T-helper 1 cell (primary cell): ENCODE measurements at places on chromosomes 5 and 9.
A peak's percentile ranks its signal among the peaks of the same experiment; 100 is the strongest.

DNA sequence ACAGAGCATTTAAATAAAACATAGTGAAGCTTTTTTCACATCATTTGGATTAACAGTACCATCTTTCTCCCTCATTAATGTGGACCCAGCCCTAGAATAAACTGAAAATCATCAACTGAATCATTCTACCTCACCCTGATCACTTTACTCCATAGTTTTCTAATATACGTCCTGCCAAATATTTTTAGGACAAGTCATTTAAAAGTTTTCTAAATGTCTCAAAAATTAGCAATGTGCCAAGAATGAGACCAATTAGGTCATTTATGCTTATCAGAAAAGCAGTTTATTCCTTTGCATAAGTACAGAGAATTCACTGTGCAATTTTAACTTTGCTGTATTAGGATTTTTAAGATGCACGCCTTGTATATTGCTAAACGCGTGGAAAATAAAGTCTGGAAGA is 284.4 kb downstream of the PIK3R1 start:
- no peak for DNase-seq

- DNase-seq = no peak
These were observed 256.8 kb downstream of the GABRG2 start for GRCh38 chr5:162324328-162324727.

DNA sequence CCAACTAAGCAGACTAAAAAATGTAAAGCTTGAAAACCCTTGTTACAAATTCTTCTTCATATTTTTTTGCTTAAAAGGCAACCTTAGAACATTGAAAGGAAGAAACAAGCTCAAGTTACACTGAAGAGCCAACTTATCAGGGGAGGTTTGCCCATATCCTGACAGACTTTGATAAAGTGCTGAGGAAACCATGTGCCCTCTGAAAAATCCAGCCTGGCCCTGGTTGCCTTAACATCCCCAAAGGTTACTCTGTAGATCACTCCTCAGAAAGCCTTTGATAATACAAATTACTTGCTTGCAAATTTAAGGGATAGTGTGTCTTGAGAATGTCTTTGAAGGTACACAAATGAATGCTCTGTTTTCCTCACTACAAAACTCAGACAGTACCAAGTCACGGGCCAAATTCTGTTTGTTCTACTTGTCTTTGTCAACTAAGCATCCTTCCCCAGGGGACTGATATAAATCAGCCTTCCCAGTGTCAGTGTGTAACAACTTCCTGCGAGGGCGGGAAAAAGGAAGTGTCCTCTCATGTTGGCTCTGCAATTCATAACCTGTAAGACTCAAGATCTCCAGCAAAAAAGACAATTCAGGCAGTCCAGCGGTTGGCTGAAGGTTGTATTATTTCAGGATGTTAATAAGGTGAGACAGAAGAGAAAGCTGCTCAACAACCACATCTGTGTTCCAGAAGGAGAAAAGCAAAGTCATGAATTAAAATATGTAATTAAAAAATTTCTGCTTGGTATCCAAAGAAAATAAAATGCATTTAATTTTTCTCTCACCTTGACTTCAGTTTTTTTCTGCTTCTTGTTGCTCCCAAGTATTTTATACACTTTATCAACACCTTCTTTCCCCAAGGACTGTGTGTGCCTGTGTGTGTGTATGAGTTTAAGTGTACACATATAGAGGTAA is 199.9 kb downstream of the PIK3R1 start:
- no peak for DNase-seq

- DNase-seq = no peak
These were observed 45.2 kb downstream of the SH3TC2 start for GRCh38 chr5:149017636-149018035.

- peak; percentile 63 for DNase-seq
These were observed 24.1 kb upstream of the WNK2 start for GRCh38 chr9:93159601-93160471.

- no peak for DNase-seq
These were observed 72.1 kb upstream of the ZNF618 start for GRCh38 chr9:113803811-113804589.

DNA sequence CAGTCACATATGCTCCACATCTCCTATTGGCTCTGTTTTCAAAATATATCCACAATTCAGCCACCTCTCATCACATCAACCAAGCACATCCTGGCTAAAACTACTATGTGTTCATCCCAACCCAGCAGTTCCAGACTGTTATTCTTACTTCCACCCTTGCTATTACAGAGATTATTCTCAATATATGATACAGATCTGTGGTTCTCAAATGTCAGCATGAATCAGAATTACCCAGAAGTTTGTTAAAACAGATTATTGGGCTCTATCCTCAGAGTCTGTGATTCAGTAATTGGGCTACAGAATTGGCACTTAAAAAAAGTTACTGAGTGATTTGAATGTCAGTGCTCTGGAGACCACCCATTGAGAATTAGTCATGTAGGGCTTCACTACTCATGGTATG is 78.8 kb upstream of the IZUMO3 start:
- no peak for DNase-seq

DNA sequence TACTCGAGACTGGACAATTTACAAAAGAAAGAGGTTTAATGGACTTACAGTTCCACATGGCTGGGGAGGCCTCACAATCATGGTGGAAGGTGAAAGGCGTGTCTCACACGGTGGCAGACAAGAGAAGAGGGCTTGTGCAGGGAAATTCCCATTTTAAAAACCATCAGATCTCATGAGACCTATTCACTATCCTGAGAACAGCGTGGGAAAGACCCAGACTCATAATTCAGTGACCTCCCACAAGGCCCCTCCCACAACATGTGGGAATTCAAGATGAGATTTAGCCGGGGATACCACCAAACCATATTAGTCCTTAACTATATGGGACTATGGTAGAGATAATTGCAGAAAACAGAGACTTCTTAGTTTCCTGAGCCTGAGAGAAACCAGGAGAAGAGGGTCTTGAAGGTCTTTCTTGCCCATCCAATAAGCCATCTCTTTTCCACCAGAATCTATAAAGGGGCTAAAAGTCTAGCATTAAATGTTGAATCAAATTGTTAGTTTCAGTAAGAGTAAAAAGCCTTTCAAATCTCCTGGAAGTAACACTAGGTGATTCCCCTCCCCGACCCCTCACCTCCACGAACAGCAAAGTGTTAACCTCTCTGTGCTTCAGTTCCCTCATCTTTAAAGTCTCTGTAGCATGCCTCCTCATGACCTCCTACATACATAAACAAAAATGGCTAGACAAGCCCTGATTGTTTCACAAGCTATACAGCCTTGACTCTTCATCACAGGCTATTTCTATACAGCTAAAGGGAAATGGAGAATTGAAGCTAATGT is 259.1 kb downstream of the TMEM167A start:
- DNase-seq = no peak

DNA sequence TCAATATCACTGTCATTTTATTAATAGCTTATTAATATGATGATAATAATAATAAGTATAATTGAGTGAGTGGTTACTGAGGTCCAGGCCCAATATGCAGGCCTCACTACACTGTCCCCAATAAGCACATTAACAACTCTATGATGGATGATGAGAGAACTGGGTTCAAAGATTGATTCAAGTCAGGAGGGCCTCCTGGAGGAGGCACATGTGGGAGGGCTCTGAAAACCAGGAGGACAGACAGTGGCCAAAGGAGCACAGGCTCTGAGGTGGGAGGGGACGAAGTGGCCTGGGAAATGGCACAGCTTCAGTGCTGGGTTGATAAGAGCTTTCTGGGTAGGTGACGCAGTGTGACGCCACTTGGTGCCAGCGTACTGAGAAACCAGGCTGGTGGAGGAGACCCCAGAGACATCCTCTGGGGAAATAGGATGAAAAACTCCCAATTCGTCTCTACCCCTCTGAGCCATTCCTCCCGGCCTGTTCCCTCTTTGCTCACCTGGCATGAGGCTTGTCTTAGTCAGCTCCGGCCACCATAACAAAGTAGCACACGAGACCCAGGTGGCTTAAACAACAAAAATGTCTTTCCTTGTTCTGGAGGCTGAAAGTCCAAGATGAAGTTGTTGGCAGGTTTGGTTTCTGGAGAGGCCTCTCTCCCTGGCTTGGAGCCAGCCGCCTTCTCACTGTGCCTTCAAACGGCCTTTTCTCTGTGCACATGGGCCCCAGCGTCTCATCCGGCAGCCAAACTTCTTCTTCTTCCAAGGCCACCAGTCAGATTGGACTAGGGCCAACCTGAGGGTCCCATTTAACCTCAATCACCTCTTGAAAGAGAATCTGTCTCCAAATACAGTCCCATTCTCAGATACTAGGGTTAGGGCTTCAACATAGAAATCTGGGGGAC is 31.6 kb downstream of the NTNG2 start:
- no peak for DNase-seq

- DNase-seq = peak; percentile 78
These were observed 41.2 kb downstream of the DBH start for GRCh38 chr9:133677126-133678010.

DNA sequence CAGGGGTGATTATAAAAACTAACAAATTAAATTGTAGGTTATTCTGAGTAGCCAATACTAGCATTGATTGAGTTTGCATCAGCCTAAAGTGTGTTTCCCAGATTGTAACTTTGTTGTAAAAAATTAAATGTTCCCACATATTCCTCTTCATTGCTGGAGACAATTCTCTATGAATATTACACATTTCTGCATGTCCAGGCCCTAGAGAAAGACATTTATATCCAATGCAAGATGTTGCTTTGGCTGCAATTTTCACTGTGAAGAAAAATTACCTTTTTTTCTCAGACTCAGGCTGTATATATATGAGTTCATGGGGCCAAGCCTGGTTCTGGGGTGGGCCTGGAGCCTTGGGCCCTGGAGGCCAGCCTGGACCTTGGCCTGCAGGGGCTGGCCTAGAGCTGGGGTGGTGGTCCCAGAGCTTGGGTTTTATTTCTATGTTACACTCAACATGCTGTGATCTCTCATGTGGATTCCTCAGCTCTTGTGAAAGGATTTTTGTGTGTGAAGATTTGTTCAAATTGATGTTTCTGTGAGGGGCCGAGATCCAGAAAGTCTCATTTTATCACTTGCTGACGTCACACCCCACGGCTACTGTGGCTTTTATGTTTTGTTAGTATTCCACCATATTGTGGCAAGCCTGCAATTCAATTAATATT is 232.5 kb downstream of the SPATA31A1 start:
- no peak for DNase-seq

GRCh38 chr5:604391-604831 is 7.7 kb upstream of the CEP72 start:
- no peak for DNase-seq

GRCh38 chr5:151086905-151087360 is 6.1 kb upstream of the TNIP1 start:
- DNase-seq = peak; percentile 69

- no peak for DNase-seq
These were observed 77.5 kb downstream of the SLC1A3 start for GRCh38 chr5:36683821-36684434.

- no peak for DNase-seq
These were observed 234.6 kb upstream of the CD180 start for GRCh38 chr5:67431191-67431590.

GRCh38 chr5:177973066-177973635 is 22.9 kb downstream of the PROP1 start:
- DNase-seq = no peak

GRCh38 chr9:115590011-115590410 is 472.1 kb upstream of the TNC start:
- no peak for DNase-seq

GRCh38 chr5:74235552-74235951 is 405.0 kb downstream of the ENC1 start:
- no peak for DNase-seq

DNA sequence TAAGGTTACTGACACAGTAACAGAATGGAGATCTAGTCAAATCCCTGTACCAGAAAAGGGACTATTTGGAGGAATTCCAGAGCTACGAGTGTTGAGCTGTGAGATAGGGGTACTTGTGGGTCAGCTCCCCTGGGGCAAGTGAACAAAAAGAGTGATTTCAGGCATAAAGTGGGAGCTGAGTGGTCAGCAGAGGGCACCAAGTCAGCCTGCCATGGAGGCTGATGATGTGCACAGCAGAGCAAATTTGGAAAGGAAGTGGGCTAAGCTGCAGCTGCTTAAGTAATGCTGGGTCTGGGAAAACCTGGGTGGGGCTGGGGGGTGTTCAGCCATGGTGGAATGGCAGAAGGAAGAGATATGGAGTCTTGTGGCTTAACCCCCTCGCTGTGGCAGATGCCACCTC is 327.9 kb downstream of the NTRK2 start:
- DNase-seq = no peak

DNA sequence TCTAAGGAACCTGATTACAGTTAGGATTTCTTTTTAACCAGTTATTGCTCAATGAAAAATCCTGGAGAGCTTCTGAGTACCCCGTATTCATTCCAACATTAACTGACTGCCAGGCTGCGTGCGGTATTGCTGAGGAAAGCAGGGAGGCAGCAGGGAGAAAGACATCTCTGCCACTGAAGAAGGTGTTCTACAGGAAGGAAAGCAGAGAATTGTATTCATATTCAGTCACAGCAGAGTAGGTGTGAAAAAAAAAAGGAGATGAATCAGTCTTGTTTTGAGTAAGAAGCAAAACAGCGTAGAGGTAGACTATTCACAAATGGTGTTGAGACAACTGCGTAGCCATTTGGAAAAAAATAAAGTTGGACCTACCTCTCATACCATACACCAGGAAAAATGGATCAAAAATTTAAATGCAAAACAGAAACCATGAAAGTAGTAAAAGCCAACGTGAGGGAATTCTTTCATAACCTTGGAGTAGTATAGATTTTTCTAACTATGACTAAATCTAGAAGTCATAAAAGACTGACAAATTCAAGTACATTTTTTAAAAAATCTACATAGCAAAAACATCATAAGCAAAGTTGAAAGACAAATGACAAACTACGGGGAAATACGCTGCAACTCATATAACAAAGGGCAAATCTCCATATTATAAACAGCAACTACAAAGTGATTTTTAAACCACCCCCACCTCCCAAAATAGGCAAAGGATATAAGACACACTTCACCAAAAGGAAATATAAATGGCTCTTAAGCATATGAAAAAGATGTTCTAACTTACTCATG is 9.9 kb upstream of the NR4A3 start:
- DNase-seq = no peak

DNA sequence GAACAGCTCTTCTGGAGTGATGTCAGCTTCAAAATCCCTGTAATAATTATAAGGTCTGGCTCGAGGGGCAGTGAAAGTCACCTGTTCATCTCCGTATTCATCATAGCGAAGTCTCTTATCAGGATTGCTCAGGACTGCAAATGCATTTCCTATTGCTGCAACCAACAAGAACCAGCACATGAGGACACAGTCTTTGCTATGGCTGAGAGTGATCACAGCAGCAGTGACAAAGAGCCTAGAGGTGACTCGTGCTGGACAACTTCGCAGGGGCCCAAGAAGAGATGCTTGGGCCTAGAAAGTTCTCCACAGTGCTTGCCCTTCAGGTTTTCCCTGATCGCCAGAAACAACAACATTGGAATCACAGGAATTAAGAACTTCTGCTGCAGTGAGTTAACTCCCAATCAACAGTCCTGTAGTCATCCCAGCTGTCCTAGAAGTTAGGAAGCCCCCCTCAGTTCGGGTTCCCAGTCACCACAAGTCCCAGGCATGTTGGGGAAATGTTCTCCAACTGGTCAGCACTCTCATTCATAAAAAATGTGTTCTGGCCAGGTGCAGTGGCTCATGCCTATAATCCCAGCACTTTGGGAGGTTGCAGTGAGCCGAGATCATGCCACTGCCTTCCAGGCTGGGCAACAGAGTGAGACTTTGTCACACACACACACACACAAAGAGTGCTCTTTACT is 13.0 kb downstream of the DNAJC18 start:
- no peak for DNase-seq

GRCh38 chr9:81565144-81565543 is 124.2 kb downstream of the TLE1 start:
- no peak for DNase-seq
